Activated naive CD4-positive, alpha-beta T cell (primary cell): ENCODE measurements at places on chromosomes 11 and 22.

DNA sequence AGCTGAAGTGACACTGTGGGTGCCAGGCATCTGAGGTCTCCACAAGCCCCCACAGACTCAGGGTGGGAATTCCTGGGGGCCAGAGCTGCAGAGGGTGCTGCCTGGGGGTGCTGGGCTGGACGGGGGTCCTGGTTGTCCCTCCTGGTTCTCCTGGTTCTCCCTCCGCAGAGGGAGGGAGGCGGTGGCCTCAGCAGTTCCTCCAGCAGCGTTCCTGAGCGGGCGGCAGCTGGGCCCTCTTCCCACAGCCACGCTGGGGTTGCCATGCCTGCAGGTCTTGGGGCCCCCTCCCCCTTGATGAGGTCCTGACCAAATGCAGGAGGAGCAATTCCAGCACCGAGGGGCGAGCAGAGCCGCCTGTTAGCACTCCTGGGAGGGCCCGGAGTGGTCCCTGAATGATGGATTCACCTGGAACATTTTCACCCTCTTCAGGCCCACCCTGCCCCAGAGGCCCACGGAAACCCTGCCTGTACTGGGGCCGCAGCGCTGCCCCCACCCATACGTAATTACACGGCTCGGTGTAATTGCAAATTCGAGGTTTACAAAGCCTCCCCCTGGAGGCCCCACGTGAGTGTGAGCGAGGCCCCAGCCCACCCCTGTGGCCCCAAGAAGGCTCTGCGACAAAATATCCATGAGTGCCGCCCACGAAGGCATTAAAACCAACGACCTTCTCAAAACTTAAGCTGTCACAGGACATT lies 635 bp downstream of the C11orf21 start:
- no peak for DNase-seq

- DNase-seq: no peak
Observed at GRCh38 chr11:69656536-69657455, 15.8 kb downstream of the CCND1 start.

DNA sequence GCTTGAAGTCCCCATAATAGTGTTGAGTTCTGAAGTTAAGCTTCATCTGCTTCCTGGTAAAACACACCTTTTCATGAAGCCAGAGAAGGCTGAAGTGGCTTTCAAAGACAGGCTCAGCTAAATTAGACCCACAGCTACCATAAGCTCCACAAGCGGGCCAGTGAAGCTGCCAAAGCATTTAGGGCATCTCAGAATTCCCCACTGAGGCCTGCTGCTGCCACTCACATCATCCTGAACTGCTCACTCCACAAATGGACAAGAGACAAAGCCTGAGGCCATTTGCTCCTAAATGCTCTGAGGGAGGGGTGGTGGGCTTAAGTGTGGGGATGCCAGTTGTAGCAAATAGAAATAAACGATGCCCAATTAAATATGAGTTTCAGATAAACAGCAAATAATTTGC lies 14.6 kb downstream of the CCDC83 start:
- no peak for DNase-seq

- no peak for DNase-seq
Observed at GRCh38 chr11:61417670-61418069, 12.1 kb downstream of the CPSF7 start.

GRCh38 chr22:44523981-44524759 lies 26.1 kb upstream of the RTL6 start:
- no peak for DNase-seq

- DNase-seq: no peak
Observed at GRCh38 chr11:102389253-102389652, 42.2 kb downstream of the BIRC2 start.

GRCh38 chr11:8768625-8769333 lies 86.2 kb downstream of the RPL27A start:
- DNase-seq: no peak

- DNase-seq: no peak
Observed at GRCh38 chr11:63459586-63459985, 31.4 kb downstream of the PLAAT5 start.

GRCh38 chr22:20909543-20910303 lies 7.5 kb upstream of the CRKL start:
- DNase-seq: no peak

GRCh38 chr11:113019711-113020110 lies 58.5 kb downstream of the NCAM1 start:
- no peak for DNase-seq

DNA sequence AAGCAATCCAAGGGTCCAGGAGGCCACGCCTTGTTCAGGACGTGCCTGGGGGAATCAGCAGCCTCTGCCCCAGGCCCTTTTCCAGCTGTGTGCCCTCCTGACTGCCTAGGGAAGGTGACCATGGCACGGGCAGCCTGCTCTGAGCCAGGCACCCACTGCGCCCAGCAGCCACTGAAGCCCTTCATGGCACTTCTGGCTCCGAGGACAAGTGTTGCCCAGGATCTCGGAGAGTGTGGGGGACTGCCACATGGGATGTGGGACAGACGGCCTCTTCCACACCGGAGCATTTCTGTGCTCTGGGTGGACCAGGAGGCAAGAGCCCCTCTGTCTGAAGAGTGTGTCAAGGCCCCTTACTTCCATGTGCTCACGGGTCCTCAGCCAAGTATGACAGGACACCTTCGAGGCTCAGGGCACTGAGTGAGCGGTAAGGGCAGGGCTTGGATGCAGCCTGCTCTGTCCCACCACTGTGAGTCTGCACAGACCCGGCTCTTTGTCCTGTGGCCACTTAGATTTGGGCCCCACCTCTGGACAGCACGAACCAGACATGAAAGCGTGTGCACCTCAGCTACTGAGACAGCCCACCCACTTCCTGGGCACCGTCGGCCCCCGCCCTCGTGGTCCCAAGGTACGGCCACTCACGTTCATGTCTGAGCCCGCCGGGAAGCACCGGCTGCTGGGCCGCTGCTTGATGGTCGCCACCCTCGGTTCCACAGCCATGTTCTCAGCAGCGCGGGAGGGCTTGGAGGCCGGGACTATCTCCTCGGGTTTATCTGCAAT lies 93.6 kb downstream of the CTTN start:
- no peak for DNase-seq

GRCh38 chr11:639332-639955 lies 2.4 kb downstream of the DRD4 start:
- no peak for DNase-seq

DNA sequence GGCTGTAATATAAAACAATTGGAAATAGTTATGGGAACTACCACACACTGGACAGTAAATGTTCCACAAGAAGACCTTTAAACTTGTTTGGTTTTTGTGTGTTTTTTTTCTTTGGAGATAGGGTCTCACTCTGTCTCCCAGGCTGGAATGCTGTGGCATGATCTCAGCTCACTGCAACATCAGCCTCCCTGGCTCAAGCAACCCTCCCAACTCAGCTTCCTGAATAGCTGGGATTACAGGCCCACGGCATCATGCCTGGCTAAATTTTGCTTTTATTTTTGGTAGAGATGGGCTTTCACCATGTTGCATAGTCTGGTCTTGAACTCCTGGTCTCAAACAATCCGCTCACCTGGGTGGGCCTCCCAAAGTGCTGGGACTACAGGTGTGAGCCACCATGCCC lies 121.0 kb downstream of the MPPED2 start:
- no peak for DNase-seq

DNA sequence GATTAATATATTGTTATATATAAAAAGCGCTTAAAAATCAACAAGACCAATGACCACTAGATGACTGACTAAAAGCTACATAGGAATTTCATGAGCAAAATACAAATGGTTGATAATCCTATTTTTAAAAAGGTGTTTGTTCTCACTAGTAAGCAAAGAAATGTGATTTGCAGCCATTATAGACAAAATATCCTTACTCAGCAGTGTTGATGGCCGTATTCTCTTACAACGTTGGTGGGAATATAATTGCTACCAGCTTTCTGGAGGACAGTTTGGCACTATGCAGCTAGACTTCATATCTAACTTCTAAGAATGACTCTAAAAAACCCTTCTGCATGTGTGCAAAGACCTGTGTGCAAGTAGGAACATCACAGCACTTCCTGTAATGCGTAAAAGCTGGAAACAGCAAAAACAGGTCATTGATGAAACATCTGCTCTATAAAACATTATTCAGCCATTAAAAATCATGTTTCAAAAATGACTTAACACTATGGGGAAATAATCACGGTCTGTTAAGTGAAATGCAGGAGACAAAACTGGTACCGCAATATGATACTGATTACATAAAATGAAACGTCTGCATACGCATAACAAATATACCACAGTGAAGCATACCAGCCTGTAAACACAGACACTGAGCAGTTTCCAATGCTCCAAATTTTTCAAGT lies 70.1 kb upstream of the LINC01488 start:
- no peak for DNase-seq

DNA sequence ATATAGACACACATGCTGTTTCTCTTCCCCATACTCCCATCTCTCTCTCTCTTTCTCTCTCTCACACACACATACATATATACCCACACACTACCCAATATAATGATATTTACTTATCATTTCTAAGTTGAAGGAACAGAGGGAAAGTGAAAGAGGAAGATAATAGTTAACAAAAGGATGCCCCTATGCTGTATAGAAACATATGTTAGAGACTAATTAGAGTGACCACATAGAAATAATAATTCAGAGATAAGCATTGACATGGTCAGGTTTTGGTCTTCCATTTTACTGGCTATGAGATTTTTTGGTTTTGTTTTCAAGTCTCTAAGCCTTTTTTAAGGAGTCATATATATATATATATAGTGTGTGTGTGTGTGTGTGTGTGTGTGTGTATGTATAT lies 445.7 kb upstream of the CHORDC1 start:
- no peak for DNase-seq

DNA sequence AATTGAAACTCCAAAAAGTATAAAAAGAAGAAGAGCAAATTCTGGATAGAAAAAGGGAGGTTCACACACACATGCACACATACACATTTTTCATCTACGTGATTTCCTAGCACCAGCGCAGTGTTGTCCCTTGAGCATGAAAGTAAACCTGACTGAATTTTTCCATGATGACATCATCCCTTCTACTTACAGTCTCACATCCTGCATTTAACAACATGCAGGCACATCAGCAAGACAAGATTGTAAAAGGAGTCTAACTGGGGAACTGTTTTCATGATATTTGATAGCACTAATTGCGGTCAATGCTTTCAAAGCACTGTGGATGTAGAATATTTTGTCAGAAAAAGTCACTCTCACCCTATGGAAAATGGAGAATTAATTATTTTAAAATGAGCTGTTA lies 36.6 kb downstream of the GAS2 start:
- no peak for DNase-seq

- DNase-seq: no peak
Observed at GRCh38 chr22:29167032-29167911, 38.4 kb upstream of the EMID1 start.

GRCh38 chr11:117984476-117984875 lies 1.7 kb upstream of the IL10RA start:
- no peak for DNase-seq

- DNase-seq: no peak
Observed at GRCh38 chr11:37320921-37321320, 722.9 kb upstream of the RAG2 start.
